Endothelial cell of umbilical vein (primary cell): ENCODE measurements at places on chromosomes 2 and 18. TPM values are rescaled to one million over a fixed set of nuclear protein-coding genes. Genes with fewer than 3 reads are reported as not detected.

Gene LOXHD1
- not detected in 2 replicates for total RNA-seq

Gene C2orf15
- total RNA-seq, result not detected in 2 replicates

Gene COL4A3
- not detected in 2 replicates for total RNA-seq

Gene KCNE4
- total RNA-seq, result not detected in 2 replicates

Gene SPATA3
- total RNA-seq, result not detected in 2 replicates

GRCh38 chr2:191217580-191217979 lies 27.6 kb upstream of the MYO1B start:
- no peak for DNase-seq

GRCh38 chr18:75128911-75129716 lies 79.8 kb downstream of the PTGR3 start:
- no peak for DNase-seq

GRCh38 chr2:223668302-223668998 lies 66.3 kb upstream of the SCG2 start:
- no peak for DNase-seq

- DNase-seq, result peak; percentile 46
These were observed 112.1 kb downstream of the KYNU start for GRCh38 chr2:142989273-142990204.

- DNase-seq, result no peak
These were observed 120.4 kb downstream of the TDRD15 start for GRCh38 chr2:21244161-21244560.

- DNase-seq, result no peak
These were observed 3.5 kb downstream of the FEV start for GRCh38 chr2:218981390-218981880.

GRCh38 chr2:13034861-13035260 lies 318.1 kb downstream of the TRIB2 start:
- DNase-seq, result peak; percentile 64

- DNase-seq, result peak; percentile 2
These were observed 1012.4 kb upstream of the CRIM1 start for GRCh38 chr2:35343135-35343534.

DNA sequence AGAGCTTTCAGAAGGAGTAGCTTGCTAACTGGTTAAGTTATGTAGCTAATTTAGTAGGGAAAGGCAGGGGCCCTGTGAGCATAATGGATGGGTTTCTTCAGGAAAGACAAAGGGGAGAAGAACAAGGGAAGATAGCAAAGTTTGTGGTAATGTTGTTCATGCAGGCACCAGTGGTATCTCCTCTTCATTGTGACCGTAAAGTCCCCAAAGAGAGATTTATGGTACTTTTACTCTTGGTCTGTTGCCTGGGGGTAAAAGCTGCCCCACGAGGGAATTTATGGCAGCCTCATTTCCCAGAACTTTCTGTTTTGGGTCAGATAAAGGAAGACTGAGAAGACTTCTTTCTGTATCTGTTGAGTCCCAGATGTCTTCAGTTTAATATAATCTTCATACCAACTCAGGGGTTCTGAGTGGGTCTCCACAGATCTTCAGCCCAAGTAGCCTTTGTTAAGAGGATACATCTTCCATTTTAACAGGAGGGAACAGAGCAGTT lies 27.5 kb downstream of the MALT1 start:
- DNase-seq, result no peak
